ENCODE measurements at places on chromosomes 16 and 17. TPM values are rescaled to one million over a fixed set of nuclear protein-coding genes. Genes with fewer than 3 reads are reported as not detected.

Gene FAM20A
- 0.91 TPM for total RNA-seq

Gene ABI3
- 4.9 TPM for total RNA-seq

Gene CCL16
- total RNA-seq = not detected

Gene LITAFD
- not detected for total RNA-seq

Gene CTRB1
- not detected for total RNA-seq

Gene GAST
- not detected for total RNA-seq

All from epithelial cell of alveolus of lung (primary cell).